ENCODE measurements at places on chromosomes 3 and 15.
A peak's percentile ranks its signal among the peaks of the same experiment; 100 is the strongest.

GRCh38 chr3:24196526-24196925, 251.4 kb downstream of the NR1D2 start:
- DNase-seq = no peak

GRCh38 chr3:36258421-36258820, 121.9 kb upstream of the STAC start:
- no peak for DNase-seq

- no peak for DNase-seq
These were observed 16.0 kb downstream of the TNK2 start for GRCh38 chr3:195892105-195893043.

DNA sequence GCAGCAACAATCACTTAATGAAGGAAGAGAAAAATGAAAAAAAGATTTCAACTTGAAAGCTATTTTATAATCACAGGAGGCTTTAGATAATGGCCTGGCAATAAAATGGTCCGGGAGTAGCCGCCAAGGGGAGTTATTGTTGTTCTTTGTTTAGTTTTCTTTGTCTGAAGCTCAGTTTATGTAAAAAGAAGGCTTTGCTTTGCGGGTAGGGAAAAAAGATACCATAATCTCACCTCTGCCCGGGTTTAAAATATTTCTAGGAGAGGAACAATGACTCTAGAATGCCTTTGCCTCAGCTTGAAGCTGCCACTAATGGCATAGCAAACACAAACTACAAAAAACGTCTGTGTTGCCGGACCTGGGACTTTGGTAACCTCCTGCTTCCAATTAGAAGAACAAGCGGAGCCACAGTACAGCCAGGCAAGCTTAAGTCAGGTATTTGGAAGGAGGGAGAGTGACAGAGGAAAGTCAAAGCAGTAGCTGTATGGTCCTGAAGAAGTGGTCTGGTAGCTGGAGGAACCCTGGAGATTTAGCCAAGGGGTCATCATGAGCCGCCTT, 764.5 kb downstream of the TUSC7 start:
- DNase-seq = no peak

DNA sequence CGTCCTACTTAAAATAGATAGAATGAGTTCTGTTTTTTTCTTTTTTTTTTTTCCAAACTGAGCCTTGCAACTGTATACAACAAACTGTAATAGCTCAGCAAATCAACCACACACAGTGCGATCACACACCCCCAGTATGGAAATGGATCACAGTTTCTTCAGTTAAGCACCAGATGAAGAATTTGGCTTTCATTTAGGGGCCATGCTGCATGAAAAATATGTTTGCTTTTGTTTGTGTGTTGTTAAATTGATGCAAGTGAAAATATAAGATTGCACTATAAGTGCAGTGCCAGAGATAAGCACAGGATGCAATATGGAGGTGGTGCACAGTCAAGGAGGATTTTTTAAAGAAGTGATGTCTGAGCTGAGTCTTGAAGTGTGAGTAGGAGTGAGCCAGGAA, 17.8 kb downstream of the CCDC54 start:
- no peak for DNase-seq

GRCh38 chr3:63791974-63792373, 27.1 kb upstream of the C3orf49 start:
- no peak for DNase-seq

- DNase-seq = no peak
These were observed 65.7 kb downstream of the CDC25A start for GRCh38 chr3:48122504-48122903.

- no peak for DNase-seq
These were observed 665.5 kb downstream of the GBE1 start for GRCh38 chr3:81095956-81096355.

GRCh38 chr15:70854666-70854976, 664 bp upstream of the LARP6 start:
- no peak for DNase-seq

- DNase-seq = no peak
These were observed 16.6 kb downstream of the ZNF35 start for GRCh38 chr3:44665173-44665572.

DNA sequence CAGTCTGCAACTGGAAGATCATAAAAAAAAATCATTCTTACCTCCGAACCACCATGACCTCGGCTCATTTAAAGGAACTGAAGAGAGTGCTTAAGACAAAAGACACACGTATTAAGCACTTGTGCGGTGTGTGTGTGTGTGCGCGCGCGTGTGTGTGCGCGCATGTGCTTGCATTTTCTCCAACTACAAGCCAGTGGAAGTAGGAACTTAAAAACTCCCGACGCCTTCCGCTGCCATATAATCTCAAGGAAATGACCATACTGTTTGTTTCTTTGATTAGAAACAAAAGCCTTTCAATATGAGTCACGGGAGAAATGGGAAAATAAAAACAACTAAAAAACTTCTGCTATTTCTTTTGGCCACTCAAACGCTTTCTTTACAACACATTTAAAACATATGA, 32.4 kb downstream of the FRMD4B start:
- DNase-seq = no peak

GRCh38 chr15:69949485-69949884, 148.2 kb downstream of the TLE3 start:
- no peak for DNase-seq

- no peak for DNase-seq
These were observed 18.1 kb downstream of the IGF1R start for GRCh38 chr15:98666441-98666840.

DNA sequence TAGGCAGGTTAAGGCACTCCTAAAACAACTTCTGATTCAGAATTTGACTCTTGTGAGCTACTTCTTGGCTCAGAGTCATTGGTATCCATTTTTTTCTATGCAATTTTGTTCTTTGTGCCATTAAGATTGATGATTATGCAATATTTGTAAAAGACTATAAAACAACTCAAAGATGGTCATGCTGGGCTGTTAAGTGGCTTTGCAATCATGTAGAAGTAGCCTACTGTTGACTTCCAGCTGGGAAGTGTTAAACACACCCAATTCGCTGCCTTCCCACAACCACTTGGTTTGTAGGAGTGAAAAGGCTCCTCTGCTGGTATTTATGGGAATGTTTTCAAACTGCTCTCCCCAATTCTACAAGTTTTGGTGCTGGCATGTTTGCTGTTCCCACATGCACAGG, 74.7 kb upstream of the COL6A6 start:
- no peak for DNase-seq

- no peak for DNase-seq
These were observed 189.3 kb downstream of the PLCH1 start for GRCh38 chr3:155555479-155556060.

DNA sequence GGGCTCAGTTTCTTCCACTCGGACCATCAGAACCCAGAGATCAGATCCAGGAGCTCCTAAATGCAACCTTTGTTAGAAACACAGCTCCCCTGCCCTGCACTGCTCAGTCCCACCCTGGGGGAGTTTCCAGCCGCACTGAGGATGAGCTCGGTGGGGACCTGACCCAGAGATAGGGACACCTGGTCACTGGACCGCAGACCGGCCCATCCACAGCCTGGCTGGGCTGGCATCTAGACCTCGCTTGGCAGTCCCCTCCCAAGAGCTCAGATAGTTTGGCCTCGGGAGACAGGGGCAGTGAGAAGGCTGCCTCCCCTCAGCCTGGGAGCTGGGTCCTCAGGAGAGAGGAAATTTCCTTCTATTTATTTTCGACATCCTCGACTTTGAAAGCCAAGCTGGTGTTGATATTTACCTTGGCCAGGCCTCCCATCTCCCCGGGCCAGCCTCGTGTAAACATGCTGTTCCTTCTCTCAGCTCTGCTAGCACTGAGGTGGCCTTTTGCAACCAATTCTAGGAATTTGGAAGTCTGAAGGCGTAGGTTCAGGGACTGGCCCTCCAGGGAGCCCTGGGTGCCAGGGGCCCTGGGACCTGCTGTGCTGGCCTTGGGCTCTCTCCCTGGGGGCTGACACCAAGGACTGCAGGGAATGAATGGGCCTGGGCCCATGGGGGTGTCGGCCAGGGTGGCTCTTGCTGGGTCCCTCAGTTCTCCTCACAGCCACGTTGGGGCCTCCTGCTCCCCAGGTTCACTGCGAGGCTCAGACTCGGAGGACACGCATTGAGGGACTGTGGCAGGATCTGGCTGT, 90.1 kb downstream of the VGLL4 start:
- DNase-seq = no peak

- no peak for DNase-seq
These were observed 403.3 kb downstream of the TBC1D5 start for GRCh38 chr3:17339132-17339575.

DNA sequence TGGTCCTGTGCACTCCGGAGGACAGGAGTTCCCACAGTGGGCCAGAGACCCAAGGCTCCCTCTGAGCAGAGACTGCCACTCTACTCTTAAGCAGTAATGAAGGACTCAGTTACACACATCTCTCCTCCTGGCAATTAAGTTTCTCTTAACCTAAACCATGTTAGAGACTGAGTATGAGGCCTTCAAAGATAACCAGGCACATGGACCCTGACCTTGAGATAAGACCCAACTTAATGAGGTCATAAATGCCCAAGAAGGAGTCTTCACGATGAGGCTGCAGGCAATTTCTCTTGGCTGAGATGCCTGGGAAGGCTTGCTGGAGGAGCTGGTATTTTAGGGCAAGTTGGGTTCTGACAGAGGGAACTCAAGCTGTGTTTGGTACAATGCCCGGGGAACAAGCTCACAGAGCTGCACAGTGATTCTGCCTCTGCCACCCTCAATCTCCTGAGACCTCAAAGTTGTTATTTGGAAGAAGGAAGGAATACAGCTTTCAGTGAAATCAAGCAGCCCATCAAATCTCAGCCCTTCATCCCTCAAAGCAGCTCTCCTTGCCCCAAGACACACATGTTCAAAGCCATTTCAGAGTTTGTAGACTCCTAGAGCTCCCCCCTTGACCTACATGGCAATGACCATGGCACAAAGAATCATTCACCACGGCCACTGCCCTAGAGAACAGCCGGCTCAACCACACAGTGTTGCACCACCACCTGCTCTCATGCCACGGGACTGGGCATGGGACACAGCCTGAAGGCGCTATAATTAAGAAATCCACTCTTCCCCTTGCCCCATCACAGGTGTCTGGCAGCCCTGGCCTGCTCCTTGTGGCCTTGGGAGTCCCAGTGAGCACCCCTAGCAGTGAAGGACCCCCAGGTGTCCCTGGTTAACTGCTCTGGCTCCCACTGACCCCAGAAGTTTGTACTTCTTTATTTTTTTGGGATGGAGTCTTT, 7.1 kb downstream of the RMDN3 start:
- no peak for DNase-seq

DNA sequence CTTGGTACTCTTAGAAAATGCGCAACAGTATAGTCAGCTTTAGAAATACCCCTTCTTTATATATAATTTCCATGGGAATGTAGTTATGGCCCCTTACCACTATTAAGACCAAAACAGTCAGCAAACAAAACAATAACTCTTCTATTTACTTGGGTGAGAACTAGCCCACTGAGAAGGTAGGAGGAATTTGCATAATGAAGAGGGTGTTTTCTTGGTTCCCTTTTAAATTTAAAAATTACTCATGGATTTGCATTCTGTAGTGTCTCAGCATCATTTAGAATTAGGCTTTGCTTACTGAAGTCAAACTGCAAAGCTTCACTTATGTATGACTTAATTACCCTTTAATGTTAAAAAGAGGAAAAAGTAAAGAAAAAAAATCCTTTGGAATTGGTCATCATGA, 350.8 kb downstream of the PTPRG start:
- no peak for DNase-seq

- DNase-seq = peak; percentile 67
These were observed 3.4 kb downstream of the RNU6-1 start for GRCh38 chr15:67836477-67836876.

DNA sequence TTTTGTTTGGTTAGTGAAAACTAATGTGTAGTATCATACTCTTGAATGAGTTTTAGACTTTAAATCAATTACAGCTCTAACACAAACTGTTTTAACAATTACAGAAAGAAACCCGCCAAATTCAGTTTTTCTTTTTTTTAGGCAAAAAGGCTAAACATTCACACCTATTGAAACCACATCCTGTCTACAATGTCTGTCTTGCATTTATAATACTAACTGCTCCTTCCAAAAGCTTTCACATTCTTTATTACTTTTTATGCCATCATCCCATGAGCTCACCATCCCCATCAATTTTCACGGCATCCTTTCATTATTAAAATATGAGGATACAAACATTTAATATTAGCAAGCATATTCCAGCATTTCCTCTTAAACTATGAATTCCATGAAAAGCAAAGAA, 593.3 kb downstream of the FOXP1 start:
- DNase-seq = no peak

GRCh38 chr3:43180027-43180426, 74.1 kb upstream of the POMGNT2 start:
- peak; percentile 67 for DNase-seq

DNA sequence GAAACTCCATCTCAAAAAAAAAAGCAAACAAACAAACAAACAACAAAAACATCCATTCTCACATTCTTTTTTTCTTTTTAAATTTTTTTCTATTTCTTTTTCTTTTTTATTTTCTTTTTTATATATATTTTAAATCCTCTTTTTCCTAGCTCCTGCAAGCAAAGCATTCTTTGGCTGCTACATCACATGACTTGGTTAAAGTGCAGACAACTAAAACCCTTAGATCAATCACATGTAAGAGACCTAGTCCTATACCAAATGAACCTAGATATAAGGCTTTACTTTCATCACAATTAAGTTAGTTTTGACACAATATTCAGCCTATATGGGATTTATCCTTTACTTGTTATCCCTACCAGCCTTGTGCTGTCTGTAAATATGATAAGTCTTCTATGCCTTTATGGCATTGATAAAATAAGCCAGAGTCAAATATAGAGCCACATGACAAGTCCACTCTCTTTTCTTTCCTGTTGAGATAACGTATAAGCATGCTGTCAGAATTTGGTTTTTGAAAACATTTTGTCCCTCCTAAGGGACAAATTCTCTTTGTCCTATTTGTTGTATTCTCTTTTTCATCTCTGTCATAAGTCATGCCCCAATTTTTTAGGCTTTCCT, 11.3 kb downstream of the UBR1 start:
- no peak for DNase-seq

- DNase-seq = no peak
These were observed 86.8 kb downstream of the TMCO5A start for GRCh38 chr15:38021259-38021658.

DNA sequence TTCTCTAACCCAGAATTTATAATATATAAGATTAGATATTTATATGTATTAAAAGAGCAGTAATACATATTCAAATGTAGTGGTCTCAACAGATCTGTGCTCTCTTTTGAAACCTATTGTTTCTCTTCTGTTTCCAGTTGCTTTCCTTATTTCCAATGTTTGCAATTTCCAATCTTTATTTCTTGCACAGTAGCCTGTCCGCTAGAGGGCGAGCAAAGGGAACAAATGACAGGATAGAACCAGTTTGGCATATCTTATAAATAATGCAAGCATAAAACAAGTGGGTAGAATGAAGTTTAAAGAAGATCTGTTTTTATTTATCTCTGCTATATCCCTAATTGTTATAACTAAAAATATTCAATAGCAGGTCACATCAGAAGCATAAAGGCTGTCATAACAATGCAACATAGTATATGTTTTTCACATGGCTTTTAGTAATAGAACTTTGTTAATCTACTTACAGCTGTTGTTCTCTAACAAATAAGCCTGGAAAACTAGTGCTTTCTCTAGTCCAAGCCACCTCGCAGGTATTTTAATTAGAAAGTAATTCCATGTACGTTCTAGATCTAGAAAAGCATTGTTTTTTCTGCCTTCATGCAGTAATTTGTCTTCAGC, 15.1 kb upstream of the TCAIM start:
- peak; percentile 67 for DNase-seq

GRCh38 chr15:92949604-92950249, 49.6 kb downstream of the CHD2 start:
- no peak for DNase-seq

GRCh38 chr3:132867526-132867925, 145.3 kb upstream of the NPHP3 start:
- DNase-seq = no peak

- no peak for DNase-seq
These were observed 431.9 kb upstream of the FRG2C start for GRCh38 chr3:75232216-75232615.

- no peak for DNase-seq
These were observed 56.9 kb upstream of the FLNB start for GRCh38 chr3:57951066-57951882.

Data from CD4-positive, alpha-beta T cell treated with Interleukin-17A for 4 hours (primary cell).